H9 (cell line): ENCODE measurements at places on chromosomes 7 and 10. TPM values are rescaled to one million over a fixed set of nuclear protein-coding genes. Genes with fewer than 3 reads are reported as not detected.

DNA sequence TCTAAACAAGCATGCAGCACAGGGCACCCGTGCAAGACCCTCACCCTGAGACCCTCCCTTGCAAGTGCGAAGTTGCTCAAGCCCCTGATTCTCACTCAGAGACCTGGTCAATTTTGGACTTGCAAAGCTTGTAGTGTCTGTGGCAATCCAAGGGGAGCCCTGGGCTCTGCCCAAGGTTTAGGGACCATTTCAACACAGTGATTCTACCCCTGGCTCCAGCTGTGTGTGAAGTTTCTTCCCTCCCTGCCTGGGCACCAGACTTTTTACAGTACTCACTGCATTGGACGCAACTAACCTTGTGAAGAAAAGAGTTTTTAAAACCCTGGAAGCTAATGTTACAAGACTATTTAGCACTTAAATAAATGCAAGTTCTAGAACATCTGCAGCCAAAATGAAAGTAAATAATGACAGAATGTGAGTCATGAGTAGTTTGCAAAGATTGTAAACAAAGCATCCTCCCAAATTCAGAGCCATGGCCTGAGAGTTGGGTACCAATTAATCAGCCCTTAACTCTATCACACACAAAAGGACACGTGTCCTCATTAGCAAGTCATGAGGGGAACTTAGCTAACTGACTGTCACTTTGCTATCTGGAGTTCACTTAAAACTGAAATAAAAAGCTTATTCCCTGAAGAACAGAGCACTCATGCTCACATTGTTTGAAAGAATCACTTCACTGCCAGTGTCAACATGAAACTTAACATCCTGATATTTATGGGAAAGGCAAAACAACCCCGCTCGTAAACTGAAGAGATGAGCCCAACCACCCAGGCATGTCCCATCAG lies 48.1 kb downstream of the RGS10 start:
- H3K4me3 ChIP-seq, result no peak overlapping the region
- no peak for DNase-seq
- no peaks in the 10 kb centered on the region for H3K27me3 ChIP-seq
- no peak overlapping the region for H3K27ac ChIP-seq
- no peaks in the 10 kb centered on the region for H3K36me3 ChIP-seq
- no peaks in the 10 kb centered on the region for H3K4me1 ChIP-seq

DNA sequence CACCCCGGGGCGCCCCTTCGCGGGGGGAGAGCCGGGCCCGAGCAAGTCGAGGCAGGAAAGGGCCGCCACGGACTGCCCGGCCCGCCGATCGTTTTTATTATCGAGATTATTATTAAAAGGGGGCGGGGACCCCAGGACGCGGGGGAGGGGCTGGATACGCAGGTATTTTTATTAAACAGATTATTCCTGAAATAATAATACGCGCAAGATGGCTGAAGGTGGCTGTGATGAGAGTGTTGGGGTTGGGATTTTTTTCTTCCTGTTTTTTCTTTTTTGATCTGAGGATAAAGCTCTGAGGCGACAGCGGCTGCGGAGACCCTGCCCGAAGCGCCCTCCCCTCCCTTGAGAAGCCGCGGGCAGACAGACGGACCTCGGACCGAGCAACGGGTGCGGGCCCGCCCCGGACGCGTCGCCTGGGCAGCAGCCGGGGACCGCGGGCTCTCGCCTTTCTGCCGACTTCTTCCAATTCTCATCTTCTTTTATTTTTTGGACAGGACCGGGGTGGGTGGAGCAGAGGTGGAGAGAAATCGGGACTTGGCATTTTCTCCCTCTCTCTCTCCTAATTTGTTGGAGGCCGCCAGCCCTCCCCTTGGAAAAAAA lies 1.4 kb upstream of the TRIM8 start:
- H3K36me3 ChIP-seq, result no peaks in the 10 kb centered on the region
- no peak overlapping the region for H3K27ac ChIP-seq
- peak overlapping the region; percentile 84 for H3K4me3 ChIP-seq

DNA sequence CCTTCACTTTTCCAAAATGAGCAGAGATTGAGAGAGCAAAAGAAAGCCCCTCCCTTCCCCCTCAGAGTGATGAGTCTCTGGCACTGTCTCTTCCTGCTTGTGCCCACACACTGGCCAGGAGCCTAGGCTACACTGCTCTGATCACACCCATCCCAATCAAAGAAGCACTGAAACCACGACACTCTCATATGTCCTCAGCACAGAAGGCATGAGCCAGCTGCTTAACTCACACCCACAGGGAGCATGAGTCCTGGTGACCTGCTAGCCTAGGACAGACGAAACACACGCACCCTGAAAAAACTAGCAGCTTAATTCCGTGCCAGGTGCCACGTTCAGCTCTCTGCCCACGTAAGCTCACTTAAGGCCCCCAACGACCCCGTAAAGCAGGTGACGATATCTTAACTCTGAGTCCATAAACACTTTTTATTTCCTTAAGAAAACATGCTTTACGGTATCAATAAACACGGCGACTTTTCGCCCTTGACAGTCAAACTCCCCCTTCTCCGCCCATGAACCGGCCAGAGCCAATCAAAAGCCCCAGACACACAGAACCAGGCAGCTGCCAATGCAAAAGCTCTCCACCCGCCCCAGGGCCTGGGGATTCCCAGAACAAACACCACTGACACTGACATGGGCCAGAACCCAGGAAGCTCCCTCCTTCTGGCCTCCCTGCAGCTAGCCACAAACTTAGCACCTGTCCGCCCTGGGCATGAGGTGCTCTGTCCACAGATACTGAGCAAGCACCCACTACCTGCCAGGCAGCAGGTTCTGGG lies 69.0 kb downstream of the TNRC18 start:
- no peak overlapping the region for H3K4me3 ChIP-seq
- peaks cover 16% of the 10 kb centered on the region; the same call in 1 of the 2 replicates for H3K27me3 ChIP-seq
- H3K27ac ChIP-seq, result no peak overlapping the region
- DNase-seq, result peak; percentile 74
- H3K4me1 ChIP-seq, result 0 out of 2 replicates have a peak, but pooled peaks cover 2% of the 10 kb centered on the region
- peaks cover 12% of the 10 kb centered on the region for H3K36me3 ChIP-seq

- no peak overlapping the region for H3K27ac ChIP-seq
- no peaks in the 10 kb centered on the region for H3K4me1 ChIP-seq
- DNase-seq, result no peak
Observed at GRCh38 chr10:52688899-52689298, 83.7 kb downstream of the MBL2 start.

GRCh38 chr10:12322583-12323131 lies 26.7 kb upstream of the CAMK1D start:
- no peaks in the 10 kb centered on the region for H3K4me1 ChIP-seq
- no peak for DNase-seq
- H3K27ac ChIP-seq, result no peak overlapping the region
- no peaks in the 10 kb centered on the region for H3K36me3 ChIP-seq
- H3K27me3 ChIP-seq, result no peaks in the 10 kb centered on the region

GRCh38 chr7:16561943-16562342 lies 35.3 kb downstream of the LRRC72 start:
- no peak overlapping the region for H3K4me3 ChIP-seq
- no peaks in the 10 kb centered on the region for H3K4me1 ChIP-seq
- H3K27ac ChIP-seq, result no peak overlapping the region
- no peaks in the 10 kb centered on the region for H3K36me3 ChIP-seq
- DNase-seq, result no peak
- H3K27me3 ChIP-seq, result no peaks in the 10 kb centered on the region

DNA sequence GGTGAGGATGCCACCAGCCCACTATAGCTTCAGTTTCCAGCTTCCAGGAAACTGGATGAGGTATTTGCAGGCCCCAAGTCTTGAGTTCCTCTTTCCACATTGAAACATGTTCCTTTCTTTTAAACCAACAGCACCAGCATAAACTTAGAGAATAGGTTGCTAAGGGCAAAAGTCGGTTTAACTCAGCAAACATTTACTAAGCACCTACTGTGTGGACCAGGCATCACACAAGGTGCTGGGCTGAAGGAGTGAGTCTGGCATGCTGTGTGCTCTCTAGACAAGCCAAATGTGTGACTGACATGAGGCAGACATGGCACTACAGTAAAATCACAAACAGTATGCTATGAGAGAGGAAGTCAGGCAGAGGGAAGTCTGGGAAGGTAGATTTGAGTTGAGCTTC lies 11.0 kb upstream of the RASSF4 start:
- H3K27ac ChIP-seq, result no peak overlapping the region
- peak; percentile 5 for DNase-seq
- peaks cover 7% of the 10 kb centered on the region for H3K4me1 ChIP-seq
- H3K27me3 ChIP-seq, result no peaks in the 10 kb centered on the region
- H3K4me3 ChIP-seq, result no peak overlapping the region

DNA sequence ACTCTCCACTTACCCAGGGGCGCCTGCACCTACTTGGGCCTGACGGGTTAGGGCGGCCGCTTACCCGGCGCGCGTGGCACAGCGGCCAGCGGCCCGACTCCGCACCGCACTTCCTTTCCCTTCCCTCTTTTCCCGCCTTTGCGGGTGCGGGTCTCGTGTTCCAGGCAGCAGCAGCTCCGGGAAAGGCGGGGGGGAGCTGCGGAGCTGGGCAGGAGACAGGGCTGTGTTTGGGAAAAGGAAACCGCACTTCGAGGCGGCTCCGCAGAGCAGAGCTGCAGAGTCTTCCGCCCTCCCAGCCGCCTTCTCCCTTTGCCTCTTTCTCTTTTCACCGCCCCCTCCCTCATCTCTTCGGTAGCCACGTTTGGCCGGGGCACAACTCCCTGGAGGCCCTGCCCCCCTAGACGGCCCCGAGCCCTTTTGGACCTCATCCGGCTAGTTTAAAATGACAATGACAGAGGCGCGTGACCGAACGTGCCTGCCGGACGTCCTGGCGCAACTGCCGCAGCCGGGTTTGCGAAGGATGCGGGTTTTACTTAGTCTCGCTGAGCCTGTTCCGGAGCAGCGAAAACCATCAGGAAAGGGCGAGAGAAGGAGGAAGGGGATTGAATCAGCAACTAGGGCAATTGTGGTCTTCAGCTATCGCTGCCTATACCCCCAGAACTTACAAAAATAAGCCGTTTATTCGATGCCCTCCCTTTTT lies 7.9 kb upstream of the PAX2 start:
- peak; percentile 93 for DNase-seq
- H3K27me3 ChIP-seq, result peaks cover 97% of the 10 kb centered on the region
- no peaks in the 10 kb centered on the region for H3K36me3 ChIP-seq
- 0 out of 2 replicates have a peak overlapping the region, but pooled peaks have one; percentile 14 for H3K4me3 ChIP-seq
- H3K27ac ChIP-seq, result no peak overlapping the region

- no peak overlapping the region for H3K27ac ChIP-seq
- H3K4me3 ChIP-seq, result no peak overlapping the region
- no peaks in the 10 kb centered on the region for H3K27me3 ChIP-seq
- no peaks in the 10 kb centered on the region for H3K4me1 ChIP-seq
- H3K36me3 ChIP-seq, result no peaks in the 10 kb centered on the region
Observed at GRCh38 chr10:51638737-51639136, 60.7 kb downstream of the CSTF2T start.

- no peaks in the 10 kb centered on the region for H3K27me3 ChIP-seq
- no peak for DNase-seq
- H3K4me1 ChIP-seq, result no peaks in the 10 kb centered on the region
Observed at GRCh38 chr7:128003167-128003566, 28.1 kb downstream of the LRRC4 start.

DNA sequence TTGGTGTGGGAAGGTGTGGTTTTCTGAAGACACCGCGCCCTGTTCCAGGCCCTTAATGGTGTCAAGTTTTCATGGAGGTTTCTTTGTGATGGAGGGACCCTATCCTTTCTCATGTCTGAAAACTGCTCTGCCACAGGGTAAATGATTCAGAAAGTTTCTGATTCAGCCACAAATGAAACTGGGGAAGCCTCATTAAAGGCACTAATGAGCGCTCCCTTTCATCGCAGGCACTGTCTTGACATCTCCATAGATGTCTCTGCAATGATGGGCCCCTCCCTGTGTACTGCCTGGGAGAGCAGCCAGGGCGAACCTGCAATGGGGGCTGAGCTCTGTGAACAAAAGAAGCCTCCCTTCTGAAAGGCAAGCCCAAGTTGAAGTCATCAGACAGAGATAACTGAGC lies 355.3 kb downstream of the PRPF18 start:
- DNase-seq, result no peak
- H3K36me3 ChIP-seq, result peaks cover 5% of the 10 kb centered on the region; the same call in 1 of the 2 replicates
- H3K4me1 ChIP-seq, result peaks cover 8% of the 10 kb centered on the region

GRCh38 chr7:43925984-43926797 lies at the start of gene UBE2D4:
TSS of gene UBE2D4 (plus strand) at chr7:43926436. CDS start at chr7:43926533, 97 bp downstream.
- peak; percentile 77 for DNase-seq
- H3K4me3 ChIP-seq, result peak within 1 kb of the TSS; percentile 75
- no peaks in the 10 kb centered on the region for H3K4me1 ChIP-seq
- no peak within 1 kb of the TSS for H3K27ac ChIP-seq
- no peaks in the 10 kb centered on the region for H3K36me3 ChIP-seq

GRCh38 chr10:11713186-11713743 lies 28.9 kb upstream of the ECHDC3 start:
- no peak for DNase-seq
- no peak overlapping the region for H3K27ac ChIP-seq
- no peaks in the 10 kb centered on the region for H3K27me3 ChIP-seq
- H3K36me3 ChIP-seq, result no peaks in the 10 kb centered on the region
- no peaks in the 10 kb centered on the region for H3K4me1 ChIP-seq
- H3K4me3 ChIP-seq, result no peak overlapping the region

DNA sequence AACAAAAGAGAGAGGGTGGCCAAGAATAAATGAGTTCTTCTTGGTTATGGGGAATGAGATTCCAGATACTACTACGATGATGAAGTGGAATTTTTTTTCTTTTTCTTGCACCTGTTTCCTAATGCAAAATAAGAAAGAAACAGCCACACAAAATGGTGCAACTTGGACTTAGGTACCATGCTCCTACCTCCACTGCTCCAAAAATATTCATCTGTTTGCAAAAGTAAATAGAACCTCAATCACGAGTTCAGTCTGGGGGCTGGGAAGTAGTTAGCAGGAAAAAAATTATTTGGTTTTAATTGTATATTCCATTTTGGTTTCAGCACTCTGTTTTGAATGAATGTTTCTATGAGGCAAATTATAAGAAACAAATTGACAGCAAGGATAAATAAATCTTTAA lies 73.5 kb downstream of the SLC25A13 start:
- H3K4me1 ChIP-seq, result no peaks in the 10 kb centered on the region
- no peak overlapping the region for H3K27ac ChIP-seq
- no peaks in the 10 kb centered on the region for H3K27me3 ChIP-seq
- H3K36me3 ChIP-seq, result no peaks in the 10 kb centered on the region
- H3K4me3 ChIP-seq, result no peak overlapping the region
- DNase-seq, result no peak

KAZALD1 gene
- total RNA-seq, result 2.9 and 3.6 TPM in 2 replicates

SPDYE9 gene
- total RNA-seq, result not detected in 2 replicates

PDE6C gene
- total RNA-seq, result not detected in 2 replicates

MYL7 gene
- 4.9 and 5.7 TPM in 2 replicates for total RNA-seq

CYP3A7 gene
- not detected in 2 replicates for total RNA-seq

FZD1 gene
- 0.61 TPM in 2 replicates for total RNA-seq

FAM20C gene
- 57.2 and 62.6 TPM in 2 replicates for total RNA-seq

MNX1 gene
- total RNA-seq, result 0.20 TPM in 1 of 2 replicates, not detected in the other

NUTM2B gene
- 0.07 and 0.46 TPM in 2 replicates for total RNA-seq

MBL2 gene
- total RNA-seq, result not detected in 2 replicates
